ENCODE measurements at places on chromosomes 13 and 19.

GRCh38 chr19:19627621-19628500, at the start of gene LPAR2:
TSS of gene LPAR2 (minus strand) at chr19:19628220. CDS start at chr19:19627275, 945 bp downstream.
- peak; percentile 59 for DNase-seq

- no peak for DNase-seq
Measured at GRCh38 chr13:97977982-97978381, 24.5 kb downstream of the IPO5 start.

DNA sequence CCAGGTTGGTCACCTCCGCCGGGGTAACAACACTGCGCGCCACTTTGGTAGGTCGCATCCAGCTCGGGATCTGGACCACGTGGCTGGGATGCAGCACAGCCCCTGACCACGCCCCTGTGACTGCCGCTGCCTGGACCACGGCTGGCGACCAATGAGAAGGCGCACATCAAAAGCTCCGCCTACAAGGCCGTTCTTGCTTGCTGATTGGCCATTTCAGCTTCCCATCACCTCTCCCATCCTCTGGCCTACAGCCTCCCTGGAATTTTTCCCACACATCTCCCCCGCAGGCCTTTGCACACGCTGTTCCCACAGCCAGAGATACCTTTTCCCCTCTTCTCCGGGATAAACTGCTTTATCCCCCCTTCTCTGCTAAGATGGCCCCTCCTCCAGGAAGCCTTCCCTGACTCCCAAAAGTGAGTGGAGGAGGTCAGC, 12.5 kb upstream of the MAP1S start:
- DNase-seq: peak; percentile 70

DNA sequence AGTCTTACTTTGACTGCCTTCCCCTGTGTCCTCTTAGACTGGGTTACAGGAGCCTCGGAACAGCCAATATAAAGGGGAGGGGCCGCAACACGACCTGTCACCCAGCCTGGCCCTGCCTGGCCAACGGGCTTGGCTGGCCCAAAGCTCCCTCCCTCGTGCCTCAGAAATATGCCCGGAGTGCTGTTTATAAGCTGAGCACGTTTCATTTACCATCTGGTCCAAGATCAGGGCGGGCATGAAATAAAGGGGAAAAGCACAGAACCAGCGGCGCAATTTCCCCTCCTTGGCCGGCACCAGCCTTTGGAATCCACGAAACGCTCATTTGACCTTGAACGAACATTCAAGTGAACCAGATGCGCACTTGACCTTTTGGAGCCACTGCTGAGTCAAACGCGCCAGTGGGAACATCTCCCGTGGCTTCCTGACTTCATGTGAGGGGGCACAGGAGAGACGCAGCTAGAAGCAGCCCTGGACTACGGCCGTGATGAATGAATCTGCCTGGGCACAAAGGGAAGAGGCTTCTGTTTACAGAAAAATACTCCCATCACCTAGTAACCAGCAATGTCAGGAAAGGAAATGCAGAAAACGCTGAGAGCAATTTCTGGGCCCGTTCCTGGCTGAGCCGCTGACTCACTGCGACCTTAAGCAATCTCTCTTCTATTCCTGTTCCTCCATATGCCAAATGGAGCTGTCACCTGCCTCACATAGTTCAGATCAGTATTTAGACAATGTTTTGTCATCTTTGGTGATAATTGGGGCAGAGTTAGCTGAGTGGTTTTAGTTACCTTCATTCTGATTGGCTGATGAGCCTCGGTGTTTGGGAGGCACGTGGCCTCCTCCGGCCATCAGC, 53.3 kb downstream of the RFX2 start:
- peak; percentile 80 for DNase-seq

DNA sequence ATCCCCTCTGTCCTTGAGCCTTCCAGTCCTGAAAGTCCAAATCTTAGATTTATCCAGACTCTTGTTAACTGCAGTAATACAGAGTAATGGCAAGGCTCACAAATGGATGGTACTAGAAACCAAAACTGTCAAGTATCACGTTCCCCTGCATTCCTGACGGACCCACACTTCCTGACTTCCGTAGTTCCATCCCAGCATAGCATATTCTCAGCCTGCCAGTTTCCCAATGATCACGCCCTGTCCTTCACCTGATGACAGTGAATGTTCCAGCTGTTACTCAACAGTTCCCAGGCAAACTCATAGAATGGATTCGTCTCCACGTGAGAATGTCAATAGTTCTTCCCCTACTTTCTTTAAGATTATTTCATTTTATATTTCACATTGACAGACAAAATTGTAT, 33.6 kb downstream of the SLC7A1 start:
- DNase-seq: no peak

DNA sequence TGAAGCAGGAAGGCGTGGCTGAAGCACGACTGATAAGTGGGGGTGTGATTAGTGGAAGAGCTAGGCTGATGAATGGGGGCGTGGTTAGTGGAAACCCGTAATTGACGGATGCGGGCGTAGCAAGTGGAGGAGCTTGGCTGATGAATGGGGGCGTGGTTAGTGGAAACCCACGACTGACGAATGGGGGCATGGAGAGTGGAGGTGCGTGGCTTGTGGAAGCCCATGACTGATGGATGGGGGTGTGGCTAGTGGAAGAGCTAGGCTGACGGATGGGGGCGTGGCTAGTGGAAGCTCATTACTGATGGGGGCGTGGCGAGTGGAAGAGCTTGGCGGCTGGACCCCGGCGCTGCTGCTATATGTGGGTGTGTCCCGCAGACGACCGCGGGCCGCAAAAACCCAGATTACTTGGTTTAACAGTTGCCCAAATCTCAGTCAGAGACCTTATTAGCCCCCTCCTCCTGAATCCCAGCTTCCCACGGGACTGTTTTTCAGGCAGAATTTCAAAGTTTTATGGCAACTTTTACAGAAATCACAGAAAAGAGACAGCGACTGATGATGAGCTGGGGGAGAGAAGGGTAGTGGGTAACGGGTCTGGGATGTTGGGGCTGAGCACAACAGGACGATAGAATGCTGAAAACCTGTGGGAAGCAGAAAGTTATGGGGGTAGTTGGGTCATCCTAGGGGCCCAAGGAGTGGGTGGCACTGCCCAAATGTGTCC, 9.0 kb upstream of the MEIS3 start:
- DNase-seq: peak; percentile 98

- peak; percentile 22 for DNase-seq
Measured at GRCh38 chr19:49059053-49059452, 1.5 kb upstream of the CGB7 start.

DNA sequence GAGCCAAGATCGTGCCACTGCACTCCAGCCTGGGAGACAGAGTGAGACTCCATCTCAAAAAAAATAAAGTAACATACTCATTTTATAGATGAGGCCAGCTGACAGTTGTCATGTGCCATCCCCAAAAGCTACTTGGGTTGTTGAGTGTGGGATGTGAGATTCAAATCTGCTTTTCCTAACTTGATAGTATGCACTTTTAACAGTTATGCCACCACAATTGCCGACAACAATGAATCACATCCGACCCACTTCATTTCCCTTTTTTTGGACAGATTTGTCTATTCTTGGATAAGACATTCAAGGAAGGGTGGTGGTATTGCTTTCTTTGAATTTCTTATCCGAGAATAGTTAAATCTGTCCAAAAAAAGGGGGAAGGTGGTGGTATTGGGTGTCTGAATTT, 16.3 kb upstream of the DNMT1 start:
- DNase-seq: no peak

DNA sequence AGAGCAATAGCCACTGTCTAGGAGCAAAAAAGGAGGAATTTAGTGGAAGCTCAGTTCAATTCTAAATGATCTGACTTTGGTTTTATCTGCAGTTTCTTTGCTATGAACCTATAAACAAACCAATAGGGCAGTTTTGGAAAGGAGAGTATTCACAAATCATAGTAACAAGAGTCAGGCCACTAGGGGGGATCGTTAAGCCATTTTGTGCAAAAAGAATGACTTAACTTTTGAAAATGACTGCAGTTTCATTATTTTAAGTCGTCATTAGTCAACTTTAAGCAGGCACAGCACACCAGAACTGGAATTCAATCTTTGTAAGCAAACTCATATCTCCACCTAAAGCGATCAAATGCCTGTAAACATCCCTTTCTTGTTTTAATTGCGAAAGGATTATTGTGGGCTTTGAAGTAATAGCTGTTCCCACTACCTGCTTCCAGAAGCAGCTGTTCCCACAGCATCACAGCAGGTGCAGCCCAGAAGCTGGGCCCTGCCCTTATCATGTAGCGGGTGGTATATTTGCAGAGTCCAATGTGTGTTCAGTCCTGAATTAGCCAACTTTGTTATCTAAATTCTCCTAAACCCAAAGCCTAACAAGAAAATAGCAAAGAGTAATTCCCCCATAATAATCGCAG, 51.5 kb downstream of the SOX21 start:
- no peak for DNase-seq

- no peak for DNase-seq
Measured at GRCh38 chr19:13225085-13225484, 74.9 kb downstream of the IER2 start.

DNA sequence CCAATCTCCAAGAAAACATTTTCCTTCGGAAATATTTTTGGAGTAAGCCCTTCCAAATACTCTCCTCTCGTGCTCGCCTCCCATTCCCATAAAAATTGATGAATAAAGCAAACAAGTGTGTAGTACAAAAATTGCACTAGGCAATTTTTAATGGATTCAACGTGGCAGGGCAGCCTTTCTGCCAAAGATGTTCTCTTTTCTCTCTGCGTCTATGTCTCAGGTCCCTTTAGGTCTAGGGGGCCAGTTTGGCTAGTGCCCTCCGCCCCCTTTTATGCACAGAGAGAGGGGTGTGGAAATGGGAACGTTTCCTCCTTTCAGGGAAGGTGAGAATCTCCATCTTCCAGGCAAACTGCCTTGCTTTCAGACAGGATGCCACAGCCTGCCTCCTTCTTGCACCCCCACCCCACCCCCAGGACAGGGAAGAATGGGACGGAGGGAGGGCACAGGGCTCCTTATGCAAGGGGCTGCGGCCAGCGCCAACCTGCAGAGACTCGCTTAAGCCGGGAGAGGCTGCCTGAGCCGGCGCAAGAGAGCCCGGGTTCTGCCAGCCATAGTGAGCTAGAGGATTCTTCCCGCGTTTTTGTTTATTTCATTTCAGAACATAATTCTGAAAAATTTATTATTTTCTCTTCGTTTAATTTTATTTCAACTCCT, 2.7 kb upstream of the ZIC2 start:
- DNase-seq: no peak

DNA sequence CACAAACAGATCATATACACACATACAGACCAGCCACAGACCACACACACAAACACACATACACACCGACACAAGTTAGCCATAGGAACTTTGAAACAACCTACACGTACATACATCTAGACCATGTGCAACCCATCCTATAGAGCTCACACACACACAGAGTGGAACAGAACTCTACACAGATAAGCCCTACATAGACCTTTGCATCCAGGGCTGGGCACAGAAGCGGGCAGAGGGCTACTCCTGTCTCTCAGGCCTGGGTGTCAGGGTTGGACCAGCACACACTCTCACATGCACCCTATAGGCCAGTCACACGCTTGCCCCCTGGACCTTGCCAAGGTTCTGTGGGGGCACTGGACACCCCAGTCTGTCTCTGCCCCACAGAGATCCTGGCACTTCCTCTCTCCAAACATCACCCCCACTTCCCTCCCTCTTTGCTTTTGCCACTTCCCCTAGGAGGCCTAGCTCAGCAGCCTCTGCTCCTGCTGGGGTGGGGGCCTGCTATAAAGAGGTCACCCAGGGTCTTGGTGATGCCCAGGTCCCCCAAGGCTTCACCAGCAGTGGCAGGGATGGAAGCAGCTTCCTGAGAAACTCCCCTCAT, 5.8 kb upstream of the JUNB start:
- DNase-seq: no peak

DNA sequence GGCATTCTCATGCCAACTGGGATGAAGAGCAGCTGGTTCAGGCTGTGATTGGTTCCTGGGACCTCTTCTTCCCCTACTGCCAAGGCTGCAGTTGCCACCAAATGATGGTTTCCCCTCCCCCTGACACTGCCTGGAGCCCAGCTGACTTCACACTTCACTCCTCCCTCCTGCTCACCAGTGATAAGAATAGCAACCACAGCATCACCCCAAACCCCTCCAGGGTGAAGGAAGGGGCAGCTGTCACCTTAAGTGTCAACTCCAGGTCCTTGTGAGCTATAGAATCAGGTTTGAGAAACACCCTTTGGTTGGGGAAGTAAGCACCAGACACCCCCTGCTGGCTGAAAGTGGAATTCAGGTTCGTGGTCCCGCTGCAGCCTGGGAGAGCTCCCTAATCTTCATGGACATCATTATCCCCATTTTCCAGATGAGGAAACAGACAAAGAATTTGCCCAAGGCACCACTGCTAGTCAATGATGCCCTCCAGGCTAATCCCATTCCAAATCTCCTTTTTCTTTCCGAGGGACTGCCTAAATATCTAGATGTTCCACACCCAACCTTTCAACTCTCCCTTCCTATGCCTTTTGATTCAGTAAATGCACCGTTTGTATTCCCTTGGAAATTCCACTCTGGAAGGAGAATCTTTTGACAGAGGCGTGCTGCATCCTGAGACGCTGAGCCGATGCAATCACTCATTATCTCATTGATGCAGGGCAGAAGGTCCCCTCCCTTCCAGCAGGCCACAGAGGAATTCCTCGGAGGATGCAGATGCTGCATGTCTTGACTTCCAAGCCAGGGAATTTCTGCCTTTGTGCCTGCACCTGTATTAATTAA, 50.6 kb upstream of the UQCRFS1 start:
- peak; percentile 58 for DNase-seq

- peak; percentile 23 for DNase-seq
Measured at GRCh38 chr13:49927755-49928154, 8.4 kb downstream of the SPRYD7 start.

GRCh38 chr13:97944396-97945029, 9.0 kb upstream of the IPO5 start:
- DNase-seq: no peak

DNA sequence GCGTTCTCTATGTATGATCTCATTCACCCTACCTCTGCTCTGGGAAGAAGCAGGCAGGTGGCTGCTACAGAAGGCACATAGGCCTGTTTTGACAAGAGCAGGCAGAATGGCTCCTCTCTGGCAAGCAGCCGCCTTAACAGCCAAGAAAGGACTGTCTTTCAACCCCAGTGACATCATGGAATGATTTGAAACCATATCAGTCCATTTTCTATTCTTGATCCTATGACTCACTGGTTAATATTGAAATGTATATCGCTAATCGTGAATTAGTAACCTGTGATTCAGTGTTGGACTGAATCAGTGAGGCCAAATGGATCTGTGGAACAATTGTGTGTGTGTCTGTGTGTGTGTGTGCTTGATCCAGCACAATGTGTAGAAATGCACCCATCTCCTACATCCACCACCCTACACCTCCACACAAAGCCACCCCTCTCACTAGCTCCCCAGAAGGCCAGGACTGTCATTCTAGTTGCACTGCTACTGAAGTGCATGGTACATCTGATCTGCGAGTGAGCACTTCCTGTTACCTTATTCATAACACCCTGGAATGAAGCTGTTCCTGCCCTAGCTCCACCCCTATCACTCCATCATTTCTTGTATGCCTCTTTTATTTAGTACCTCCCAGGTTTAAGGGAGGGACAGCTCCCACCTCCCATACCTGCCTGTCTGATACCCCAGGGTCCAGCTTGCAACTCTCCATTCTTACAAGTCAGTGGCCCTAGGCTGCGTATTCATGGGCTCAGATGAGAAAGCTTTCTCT, 460.0 kb downstream of the FOXO1 start:
- no peak for DNase-seq
